Activated T-helper 1 cell treated with anti-CD3 and anti-CD28 coated beads, Interleukin-12 subunit alpha, Interleukin-12 subunit beta, Interleukin-2, Interleukin-4 antibody, amounts not matched to agents 30 ng/mL and 10 ng/mL and 1 ng/mL, durations not matched to agents 14 hours and 24 hours and 36 hours (primary cell): ENCODE measurements at places on chromosomes 7 and 10. TPM values are rescaled to one million over a fixed set of nuclear protein-coding genes. Genes with fewer than 3 reads are reported as not detected.

ANKRD61 gene
- total RNA-seq, result 0.44 and 0.56 TPM in 2 replicates

GRCh38 chr10:118871244-118871865, 116.6 kb upstream of the CACUL1 start:
- DNase-seq, result no peak

DNA sequence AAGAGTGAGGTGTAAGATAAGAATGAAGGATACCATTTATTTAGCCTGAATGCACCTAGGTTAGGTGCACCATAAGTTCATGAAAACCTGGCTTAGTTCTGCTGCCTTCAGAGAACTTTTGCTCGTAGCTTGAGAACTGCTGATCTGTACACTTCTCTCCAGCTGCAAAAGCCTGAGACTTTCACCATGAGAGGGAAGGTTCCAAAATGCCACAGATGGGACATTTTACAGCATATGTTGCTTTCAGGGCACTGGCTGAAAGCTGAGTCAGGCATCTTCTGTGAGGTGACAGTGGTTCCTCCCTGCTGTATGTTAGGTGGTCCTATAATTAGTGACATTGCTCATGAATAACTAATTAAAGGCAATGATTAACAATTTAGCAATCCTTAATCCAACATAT, 298.3 kb downstream of the GALNT17 start:
- DNase-seq, result no peak

- DNase-seq, result no peak
These were observed 5.4 kb downstream of the PDIA4 start for GRCh38 chr7:149022756-149023360.

- DNase-seq, result no peak
These were observed 45.5 kb upstream of the LRRN3 start for GRCh38 chr7:111045449-111045848.

PCDH15 gene
- not detected in 2 replicates for total RNA-seq
